ENCODE measurements at places on chromosomes 2 and 18.

GRCh38 chr2:233487748-233488345, 78.7 kb downstream of the USP40 start:
- DNase-seq, result no peak

- peak; percentile 97 for DNase-seq
Observed at GRCh38 chr2:237413777-237414661, at the start of gene COL6A3. Gene COL6A3 (minus strand): TSS chr2:237414164. CDS start chr2:237396817, 17,347 bp downstream.

- DNase-seq, result no peak
Observed at GRCh38 chr2:176633754-176634153, 364.5 kb downstream of the MTX2 start.

DNA sequence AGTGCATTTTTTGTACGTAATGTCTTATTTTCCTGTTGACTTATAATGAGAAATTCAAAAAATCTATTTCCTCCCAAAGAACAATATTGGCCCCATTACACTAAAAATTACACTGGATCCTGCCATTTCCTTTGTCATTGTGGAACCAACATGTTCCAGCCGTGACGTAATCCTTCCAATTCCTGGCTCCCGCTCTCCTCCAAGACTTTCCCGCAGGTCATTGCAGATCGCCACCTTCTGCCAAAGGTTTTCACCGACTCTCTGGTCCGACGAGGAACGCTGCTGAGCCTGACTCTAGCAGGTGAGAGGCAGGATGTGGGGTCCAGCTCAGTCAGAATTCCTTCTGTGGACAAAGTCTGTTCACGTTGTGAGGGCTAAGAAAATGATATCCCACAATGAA, 38.0 kb downstream of the PTGR3 start:
- no peak for DNase-seq

GRCh38 chr18:54220406-54220805, 4.1 kb downstream of the MBD2 start:
- no peak for DNase-seq

DNA sequence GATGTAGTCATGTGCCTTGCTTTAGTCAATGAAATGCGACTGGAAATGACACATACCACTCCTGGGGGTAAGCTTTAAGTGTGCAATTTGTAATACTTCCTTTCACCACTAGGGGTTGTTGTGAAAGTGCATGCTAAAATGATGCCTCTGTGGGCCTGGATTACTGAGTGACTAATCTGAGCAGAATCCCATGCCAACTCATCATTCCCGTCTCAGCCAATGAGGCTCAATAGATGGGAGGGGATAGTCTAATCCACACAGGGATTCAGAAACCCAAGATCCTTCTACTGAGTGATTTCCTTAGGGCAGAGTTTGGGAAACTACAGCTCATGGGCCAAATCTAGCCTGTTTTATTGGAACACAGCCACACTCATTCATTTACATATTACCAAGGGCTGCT, 54.0 kb downstream of the HRH4 start:
- no peak for DNase-seq

DNA sequence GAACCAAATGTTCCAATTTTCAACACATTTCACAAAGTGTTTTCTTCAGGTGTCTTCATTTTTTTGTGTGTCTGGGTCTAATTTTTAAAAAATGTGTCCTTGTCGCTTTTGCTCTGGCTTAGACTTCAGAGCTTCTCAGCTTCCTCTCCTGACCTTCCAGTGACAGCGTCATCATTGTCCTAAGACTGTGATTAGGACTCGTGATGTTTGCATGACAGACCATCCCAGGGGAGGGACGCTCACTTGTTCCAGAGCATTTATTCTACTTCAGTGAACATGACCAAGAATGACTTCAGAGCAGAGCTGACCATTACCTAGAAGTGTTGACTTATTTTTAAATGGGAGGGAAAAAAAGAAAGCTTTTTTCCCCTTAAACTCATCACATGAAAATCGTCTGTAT, 591.9 kb downstream of the IRS1 start:
- no peak for DNase-seq
